Non-pigmented ciliary epithelial cell (primary cell): ENCODE measurements at places on chromosomes 2 and 18.
A peak's percentile ranks its signal among the peaks of the same experiment; 100 is the strongest.

- DNase-seq, result no peak
Observed at GRCh38 chr2:1799174-1799573, 54.9 kb upstream of the PXDN start.

GRCh38 chr2:111534910-111535352, 349.1 kb downstream of the ANAPC1 start:
- no peak for DNase-seq

DNA sequence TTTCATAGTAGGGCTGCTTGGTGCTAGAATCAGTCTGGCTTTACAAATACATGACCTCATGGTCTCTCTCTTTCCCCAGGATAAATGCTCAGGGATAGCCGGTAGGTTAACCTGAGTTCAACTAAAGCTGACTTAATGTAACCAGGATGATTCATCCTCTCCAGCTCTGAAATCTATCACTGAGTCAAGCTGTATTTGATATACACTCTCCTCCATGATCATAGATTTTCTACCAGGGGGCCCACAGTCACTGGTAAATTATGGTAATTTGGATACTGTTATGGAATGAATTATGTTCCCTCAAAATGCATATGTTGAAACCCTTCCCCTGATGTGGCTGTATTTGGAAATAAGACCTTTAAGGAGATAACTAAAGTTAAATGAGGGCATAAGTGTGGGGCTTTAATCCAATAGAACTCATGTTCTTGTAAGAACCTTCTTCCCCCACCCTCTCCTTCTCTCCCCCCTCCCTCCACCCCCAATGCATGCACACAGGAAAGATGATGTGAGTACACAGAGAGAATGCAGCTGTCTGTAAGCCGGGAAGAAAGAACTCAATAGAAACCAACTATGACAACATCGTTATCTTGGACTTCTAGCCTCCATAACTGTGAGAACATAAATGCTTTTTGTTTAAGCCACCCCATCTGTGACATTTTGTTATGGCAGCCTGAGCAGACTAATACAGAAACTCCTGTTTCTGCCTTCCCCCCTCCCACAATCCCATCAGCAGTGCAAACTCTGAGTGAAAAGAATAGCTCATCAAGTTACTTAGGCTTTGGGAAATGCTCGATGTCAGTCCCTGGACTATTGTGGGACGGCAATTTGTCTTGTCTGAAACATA, 134.9 kb upstream of the KYNU start:
- peak; percentile 83 for DNase-seq

DNA sequence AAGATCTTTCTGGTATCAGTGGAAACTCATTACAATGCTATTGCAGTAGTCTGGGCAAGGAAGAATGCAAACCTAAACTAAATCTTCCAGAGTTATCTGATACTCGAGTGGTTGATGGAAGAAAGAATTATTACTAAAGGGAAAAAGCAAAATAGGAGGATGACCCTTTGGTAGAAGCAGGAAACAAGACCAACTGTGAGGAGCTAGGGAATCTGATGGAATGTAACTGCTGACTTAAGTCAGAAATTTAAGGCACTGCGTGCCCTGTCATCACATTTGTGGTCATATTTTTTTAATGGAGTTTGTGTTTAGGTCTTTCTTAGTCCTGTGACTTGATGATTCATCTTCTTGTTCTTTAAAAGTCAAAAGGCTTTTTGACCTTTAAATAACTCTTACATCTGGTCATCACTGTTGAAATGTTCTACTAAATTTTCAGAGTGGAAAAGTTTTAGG, 36.5 kb upstream of the ARMC9 start:
- peak; percentile 98 for DNase-seq

DNA sequence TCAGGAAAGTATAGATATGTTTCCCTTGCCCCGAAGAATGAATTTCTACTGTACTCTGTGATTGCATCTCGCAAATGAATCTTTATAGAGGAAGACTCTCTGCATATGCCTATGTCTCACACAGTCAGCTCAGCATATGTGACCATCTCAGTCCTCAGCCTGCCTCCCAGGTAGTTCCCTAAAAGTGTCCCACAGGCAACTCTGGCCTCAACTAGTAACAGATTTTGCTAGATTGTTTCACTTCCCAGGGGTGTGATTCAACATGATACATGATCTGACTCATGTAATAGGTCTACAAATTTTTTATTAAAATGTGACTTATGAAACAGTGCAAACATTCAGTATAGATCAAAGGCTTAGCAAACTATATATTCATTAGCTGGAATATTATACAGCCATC, 296.6 kb upstream of the CRIM1 start:
- no peak for DNase-seq

- no peak for DNase-seq
Observed at GRCh38 chr2:11507517-11507916, 26.3 kb upstream of the GREB1 start.

GRCh38 chr18:36527051-36527450, 229.5 kb downstream of the FHOD3 start:
- no peak for DNase-seq

GRCh38 chr2:143519521-143519920, 390.3 kb downstream of the ARHGAP15 start:
- DNase-seq, result no peak

DNA sequence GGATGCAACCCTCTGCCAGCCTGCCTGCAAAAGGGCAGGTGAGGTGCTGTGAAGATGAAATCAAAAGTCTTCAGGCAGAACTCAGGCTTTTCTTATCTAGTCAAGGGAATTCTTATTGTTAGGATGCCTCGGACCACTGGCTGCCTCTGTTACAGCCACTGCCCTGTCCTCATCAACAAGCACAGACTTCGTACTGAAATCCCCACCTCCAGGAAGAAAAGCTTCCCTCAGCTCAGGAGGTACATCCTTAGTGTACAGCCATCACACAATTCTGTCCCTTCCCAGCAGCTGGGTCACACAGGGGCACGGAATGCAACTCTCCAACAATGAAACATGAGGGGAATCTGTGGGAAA, 10.1 kb upstream of the RNU4ATAC start:
- no peak for DNase-seq

DNA sequence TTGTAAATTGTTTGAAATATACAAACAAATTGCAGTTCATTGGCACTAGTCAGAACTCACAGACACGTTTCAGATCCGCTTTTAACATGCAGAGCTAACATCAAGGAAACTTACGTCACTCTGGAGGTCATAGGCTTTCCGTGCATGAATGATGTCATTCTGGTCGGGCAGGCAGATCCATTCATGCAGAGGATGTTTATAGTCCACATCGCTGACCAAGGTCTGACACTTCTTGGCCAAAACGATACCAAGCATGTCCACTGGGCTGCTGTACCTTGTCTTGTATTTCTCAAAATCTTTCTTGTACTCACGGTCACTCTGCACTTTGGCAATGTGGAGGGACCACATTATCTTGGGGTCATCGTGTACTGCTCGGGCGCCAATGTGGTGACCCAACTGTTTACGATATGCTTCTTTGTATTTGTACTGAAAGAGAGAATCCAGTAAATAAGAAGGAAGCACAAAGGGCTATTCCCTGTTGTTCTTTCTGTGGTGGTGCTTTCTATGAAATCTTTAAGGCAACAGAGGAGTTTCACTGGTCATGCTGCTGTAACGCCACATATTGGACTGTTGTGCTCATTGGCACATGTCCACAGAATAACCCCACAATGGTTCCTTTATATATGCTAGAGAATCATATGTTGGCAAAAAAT, 114.8 kb downstream of the NEB start:
- peak; percentile 42 for DNase-seq

- no peak for DNase-seq
Observed at GRCh38 chr2:235382601-235383000, 111.2 kb upstream of the AGAP1 start.

- DNase-seq, result no peak
Observed at GRCh38 chr2:224922142-224922727, 120.0 kb downstream of the DOCK10 start.

DNA sequence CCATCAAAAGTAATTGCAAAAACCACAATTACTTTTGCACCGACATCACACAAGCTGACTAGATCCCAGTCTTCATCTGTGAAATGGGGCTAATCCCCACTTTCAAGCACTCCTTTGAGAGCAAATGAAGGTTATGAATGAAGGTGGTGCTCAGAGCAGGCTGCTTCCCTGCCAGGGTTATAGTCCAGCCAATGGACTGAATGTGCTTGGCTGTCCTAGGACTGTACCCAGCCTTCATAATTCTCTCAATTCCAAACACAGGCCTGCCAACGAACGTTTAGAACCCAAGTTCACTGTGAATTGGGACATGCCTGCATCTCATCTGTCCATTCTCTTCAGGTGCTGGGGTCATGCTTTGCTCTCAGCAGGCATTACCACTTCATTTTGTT, 27.8 kb upstream of the ICOS start:
- no peak for DNase-seq

DNA sequence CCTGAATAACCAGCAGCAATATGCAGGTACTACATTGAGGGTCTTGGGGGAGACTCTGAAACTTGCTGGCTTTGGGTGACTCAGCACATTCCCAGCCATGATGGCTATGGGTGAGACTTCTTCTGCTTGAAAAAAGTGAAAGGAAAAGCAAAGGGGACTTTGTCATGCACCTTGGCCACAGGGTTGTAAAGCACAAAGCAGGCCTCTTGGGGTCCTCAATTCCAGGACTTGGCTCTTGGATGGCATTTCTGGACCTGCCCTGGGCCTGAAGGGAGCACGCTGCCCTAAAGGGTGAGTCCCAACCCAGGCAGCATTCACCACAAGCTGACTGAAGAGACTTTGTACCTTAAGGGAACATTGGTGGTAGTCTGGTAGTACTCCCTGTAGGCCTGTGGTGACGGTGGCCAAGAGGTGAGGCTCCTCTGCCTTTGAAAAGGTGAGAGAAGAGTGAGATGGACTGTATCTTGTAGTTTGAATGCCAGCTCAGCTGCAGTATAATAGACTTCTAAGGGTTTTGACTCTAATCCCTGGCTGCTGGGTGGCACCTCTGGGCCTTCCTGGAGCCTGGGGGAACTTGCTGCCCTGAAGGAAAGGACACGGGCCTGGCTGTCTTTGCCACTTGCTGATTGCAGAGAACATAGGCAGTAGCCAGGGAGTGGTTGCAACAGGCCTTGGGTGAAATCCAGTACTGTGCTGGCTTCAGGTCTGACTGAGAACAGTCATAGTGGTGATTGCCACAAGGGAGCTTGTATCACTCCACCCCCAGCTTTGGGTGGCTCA, 36.5 kb upstream of the CYTIP start:
- no peak for DNase-seq

GRCh38 chr2:96423828-96424227, 81.3 kb downstream of the NEURL3 start:
- DNase-seq, result no peak

- DNase-seq, result no peak
Observed at GRCh38 chr2:96737831-96738230, 2.0 kb downstream of the LMAN2L start.

- no peak for DNase-seq
Observed at GRCh38 chr2:203871371-203871983, 3.9 kb downstream of the CTLA4 start.

DNA sequence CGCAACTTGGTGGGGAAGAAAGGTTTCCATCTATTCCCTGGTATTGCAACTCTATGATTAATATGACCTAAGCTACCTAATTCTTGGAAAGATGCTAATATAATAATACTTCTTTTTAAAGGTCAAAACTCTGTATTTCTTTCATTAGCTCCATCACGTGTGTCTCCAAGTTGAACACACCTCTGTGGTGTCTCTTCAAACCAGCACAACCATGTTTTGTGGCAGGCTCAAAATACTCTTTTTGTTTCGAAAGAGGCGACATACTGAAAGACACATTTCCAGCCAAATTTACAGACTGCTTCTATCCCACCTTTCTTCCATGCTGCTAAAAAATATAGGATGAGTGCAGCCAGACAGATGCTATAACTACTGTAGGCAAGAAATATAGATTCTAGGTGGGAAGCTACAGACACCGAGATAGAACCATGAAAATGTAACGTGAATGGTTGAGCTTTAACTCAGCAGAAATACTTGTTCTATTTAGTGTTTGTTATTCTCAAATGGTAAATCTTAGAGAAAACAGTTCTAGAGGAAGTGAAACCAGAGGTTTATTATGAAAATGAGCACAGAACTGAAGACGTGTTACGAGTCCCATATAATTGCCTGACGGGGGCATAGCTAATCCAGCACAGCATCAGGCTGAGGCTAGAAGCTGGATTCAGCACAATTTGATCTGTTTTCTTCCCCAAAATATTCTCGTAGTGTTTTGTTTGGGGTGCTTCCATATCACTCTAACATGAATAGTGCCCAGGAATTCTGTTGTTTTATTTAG, 991.5 kb upstream of the FANCL start:
- DNase-seq, result no peak

GRCh38 chr2:102798181-102798580, 36.4 kb downstream of the TMEM182 start:
- no peak for DNase-seq

DNA sequence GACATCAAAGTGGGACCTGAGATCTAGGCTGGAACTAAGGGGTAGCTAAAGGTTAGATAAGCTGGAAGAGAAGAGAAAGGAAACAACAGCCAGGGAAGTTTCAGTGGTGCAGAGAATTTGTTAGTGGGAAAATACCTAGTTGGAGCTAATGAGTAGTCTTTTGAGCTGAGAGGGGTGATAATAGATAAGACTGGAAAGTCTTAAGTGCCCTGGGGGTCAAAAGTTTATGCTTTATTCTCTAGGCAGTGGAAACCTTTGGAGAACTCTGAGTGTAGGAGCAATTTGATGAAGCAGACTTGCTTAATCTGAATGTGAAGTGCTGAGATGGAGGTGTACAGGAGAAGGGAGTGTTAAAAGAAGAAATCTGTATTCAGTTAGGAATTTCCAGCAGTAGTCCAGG, 90.8 kb downstream of the CPS1 start:
- no peak for DNase-seq

- DNase-seq, result no peak
Observed at GRCh38 chr2:16226943-16227664, 286.8 kb downstream of the MYCN start.

- DNase-seq, result no peak
Observed at GRCh38 chr2:46462936-46463335, 16.4 kb upstream of the TMEM247 start.

- DNase-seq, result peak; percentile 42
Observed at GRCh38 chr18:49609256-49610021, 47.6 kb downstream of the LIPG start.

- no peak for DNase-seq
Observed at GRCh38 chr2:28414583-28414982, 21.9 kb downstream of the FOSL2 start.

- DNase-seq, result no peak
Observed at GRCh38 chr2:134469516-134470115, 215.7 kb downstream of the MGAT5 start.

GRCh38 chr2:218516614-218517013, 51.5 kb downstream of the USP37 start:
- DNase-seq, result no peak

GRCh38 chr18:73733806-73734314, 413.8 kb downstream of the FBXO15 start:
- DNase-seq, result no peak

DNA sequence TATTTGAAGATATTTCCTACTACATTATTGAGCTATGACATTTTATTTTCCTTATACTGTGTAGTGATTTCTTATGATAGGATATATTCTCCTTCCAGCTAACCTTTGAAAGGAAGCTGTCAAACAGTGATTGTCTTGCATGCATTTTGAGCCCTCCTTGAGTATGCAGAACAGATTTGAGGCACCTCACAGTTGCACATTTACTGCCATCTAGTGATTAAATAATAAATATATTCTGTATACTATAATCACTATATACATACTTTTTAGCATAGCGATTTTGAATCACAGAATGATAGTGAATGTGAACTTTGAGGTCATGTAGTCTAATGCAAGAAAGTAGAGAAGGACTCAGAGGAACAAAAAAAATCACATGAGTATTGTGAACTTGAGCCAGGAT, 268.4 kb upstream of the CDH19 start:
- DNase-seq, result no peak

GRCh38 chr18:48891721-48892120, 59.0 kb downstream of the SMAD7 start:
- no peak for DNase-seq
